ENCODE measurements at places on chromosomes 5 and 9.

DNA sequence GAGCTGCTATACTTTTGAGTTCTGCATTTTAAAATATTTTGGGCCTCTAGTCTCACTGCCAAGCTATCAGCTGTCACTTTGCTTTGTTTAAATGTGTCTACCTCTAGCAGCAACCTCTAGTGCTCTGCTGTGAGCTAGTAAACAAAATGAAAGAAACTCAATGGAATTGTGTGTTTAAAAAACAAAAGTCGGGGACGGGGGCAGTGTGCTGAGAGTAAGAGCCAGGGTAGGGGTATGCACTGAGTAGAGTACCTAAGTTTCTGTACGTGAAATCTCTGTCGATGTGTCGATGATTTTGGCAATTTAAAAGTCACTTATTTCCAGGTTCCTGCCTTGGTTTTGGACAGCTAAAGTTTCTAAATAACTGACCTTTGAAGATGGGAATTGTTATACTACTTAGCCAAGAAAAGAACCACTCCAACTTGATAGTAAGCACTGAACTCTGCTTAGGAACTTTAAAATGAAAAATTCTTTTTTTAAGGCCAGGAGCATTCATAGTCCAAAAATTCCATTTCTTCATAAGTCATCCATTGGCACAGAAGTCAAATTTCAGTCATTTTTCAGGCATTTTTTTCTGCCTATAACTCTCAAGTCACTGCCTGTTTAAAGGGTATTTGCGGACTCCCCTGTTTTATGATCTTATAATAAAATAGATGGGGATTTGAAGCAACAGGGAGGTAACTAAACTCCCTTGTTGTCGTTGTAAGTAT, 111.5 kb downstream of the SAXO1 start:
- no peak for DNase-seq

DNA sequence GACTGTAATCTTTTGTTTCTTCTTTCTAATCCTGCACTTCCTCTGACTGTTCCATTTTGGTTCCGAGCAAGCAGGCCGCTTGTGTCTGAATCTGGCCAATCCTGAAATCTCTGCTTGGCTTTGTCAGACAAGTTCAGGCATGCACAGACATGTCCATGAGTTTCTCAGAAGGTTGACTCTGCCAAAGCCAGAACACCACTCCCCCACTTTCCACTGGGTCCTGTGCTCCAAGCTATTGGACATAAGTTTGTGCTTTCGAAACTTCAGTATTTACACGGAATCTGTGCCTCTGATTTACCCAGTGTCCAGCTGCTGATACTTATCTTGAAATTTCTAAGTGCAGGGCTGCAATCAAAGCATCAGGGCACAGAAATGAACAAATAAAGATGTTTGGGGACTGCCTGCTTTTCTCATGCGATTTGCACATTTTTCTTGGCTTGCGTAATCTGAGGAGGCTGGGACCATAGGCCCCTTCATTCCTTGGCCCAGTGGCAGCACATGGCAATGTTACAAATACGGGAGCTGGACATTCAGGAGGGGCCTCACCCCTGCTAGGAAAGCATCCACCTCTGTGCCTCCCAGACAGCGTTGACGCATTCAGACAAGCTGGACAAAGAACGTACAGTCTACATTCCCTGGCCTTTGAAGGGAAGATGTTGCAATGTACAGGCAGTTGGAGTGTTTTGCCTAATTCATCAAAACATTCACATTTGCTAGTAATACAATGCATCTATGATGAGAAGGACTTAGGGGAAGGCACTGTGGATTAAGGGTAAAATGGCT, 209.2 kb upstream of the PAPPA start:
- DNase-seq = no peak

- DNase-seq = no peak
Observed at GRCh38 chr5:108214857-108215256, 167.0 kb downstream of the FBXL17 start.

DNA sequence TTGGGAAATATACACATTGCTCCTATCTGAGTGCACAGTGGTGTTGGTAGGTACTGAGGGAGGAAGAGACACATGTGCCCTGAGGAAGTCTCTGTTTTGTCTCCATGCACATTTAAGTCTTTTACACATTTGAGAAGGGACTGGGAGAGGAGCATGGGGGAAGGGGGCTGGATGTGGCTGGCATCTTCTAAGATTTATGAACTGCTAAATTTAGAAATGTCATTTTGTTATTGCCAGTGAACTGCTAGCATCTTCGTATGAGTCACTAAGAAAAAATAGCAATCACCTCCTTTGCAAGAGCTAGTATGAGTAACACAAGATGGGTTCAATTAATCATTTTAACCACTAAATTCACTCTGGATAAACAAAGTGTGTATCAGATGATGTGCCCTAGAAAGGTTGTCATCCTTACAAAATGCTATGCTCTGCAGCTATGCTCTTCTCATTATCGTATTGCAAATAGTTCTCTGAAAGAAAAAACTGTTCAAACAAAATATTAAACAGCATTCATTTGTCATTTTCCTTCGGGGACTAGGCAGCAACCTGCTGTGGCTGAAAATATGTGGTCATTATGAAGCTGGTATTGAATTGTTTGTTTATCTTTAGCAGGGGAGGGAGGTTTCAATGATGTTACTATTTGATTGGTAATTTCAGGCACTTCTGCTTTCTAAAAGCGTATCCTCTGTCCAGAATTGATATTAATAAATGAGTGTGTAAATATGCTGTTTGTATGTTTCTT, 236.5 kb downstream of the DMRTA1 start:
- peak; percentile 34 for DNase-seq

- peak; percentile 32 for DNase-seq
Observed at GRCh38 chr5:134174841-134175839, 1.6 kb downstream of the SKP1 start.

GRCh38 chr9:135908754-135909204, 1.4 kb upstream of the CAMSAP1 start:
- DNase-seq = no peak

GRCh38 chr5:112374818-112375217, 44.3 kb downstream of the EPB41L4A start:
- no peak for DNase-seq

DNA sequence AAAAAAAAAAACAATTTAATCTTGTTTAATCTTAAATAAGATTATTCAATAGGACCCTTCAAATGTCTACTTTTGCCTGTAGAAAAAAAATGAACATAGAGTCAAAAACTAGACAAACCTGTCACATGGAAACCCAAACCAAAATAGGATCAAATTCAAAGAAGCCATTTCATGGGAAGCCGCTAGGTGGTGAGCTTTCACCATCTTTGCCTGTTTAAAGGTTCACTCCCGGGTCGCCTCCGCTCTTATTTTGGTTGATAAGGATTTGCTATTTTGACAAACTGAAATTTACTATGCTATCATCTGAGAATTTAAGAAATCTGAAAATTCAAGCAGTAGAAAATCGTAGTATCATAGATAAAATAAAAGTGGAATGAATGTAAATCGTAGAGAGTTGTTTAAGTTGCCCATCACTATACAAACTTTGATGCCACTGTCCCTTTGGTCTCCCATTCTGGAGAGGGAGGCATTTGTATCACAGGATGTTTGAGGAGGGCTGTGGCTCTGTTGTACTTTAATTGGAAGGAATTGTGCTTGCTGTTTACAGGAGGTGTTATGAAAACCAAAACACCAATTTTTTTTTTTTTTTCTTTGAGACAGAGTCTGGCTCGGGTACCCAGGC, 43.5 kb upstream of the DNAH5 start:
- DNase-seq = peak; percentile 26

DNA sequence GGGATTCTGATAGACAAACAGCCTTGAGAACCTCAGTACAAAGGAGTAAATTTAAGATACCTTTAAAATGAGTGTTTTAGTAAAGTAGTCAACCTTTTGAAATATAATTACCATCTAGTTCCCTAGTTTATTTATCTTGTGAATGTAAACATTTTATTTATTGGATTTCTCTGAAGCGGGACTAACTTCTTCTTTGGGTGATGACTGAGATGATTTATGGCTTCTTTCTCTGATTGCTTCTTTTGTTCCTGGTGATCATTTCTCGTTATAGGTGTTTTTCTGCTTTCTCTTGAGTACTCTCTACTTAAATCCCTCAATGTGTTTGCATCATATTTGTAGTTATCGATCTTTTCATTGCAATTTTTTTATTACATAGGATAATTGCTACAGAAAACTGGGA, 33.2 kb downstream of the PRDM6 start:
- no peak for DNase-seq

- no peak for DNase-seq
Observed at GRCh38 chr5:72486371-72486770, 20.8 kb downstream of the ZNF366 start.

- peak; percentile 58 for DNase-seq
Observed at GRCh38 chr9:135343837-135344522, 135.6 kb upstream of the PPP1R26 start.

- DNase-seq = no peak
Observed at GRCh38 chr5:82985763-82986162, 91.4 kb downstream of the TMEM167A start.

- DNase-seq = peak; percentile 71
Observed at GRCh38 chr5:32709750-32710549, 1.2 kb upstream of the NPR3 start.

- no peak for DNase-seq
Observed at GRCh38 chr9:125972012-125972729, 225.0 kb downstream of the PBX3 start.

DNA sequence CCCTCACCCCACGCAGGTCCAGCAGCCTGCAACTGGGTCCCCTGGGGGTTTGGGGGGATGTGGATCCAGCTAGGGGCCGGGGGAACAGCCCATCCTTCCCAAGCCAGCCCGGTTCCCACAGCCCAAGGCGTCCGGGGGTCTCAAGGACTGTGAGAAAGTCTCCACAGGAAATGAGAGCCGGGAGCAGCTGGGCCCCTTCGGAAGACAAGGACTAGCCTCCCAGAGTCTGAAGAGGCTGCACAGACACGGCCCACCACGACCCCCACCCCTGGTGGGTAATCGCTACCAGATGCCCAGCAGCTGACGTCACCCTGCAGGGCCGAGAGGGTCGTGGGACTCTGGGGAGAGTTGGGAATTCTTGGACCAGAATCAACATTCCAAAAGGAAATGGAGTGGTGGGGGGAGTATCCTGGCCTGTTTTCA, 10.5 kb downstream of the SH2D3C start:
- DNase-seq = no peak
